Fibroblast of skin of abdomen (primary cell): ENCODE measurements at places on chromosomes 12 and 14.

GRCh38 chr14:93898081-93898611, 29.0 kb upstream of the FAM181A start:
- DNase-seq = no peak

- no peak for DNase-seq
Measured at GRCh38 chr12:119369907-119370546, 35.5 kb downstream of the CCDC60 start.

DNA sequence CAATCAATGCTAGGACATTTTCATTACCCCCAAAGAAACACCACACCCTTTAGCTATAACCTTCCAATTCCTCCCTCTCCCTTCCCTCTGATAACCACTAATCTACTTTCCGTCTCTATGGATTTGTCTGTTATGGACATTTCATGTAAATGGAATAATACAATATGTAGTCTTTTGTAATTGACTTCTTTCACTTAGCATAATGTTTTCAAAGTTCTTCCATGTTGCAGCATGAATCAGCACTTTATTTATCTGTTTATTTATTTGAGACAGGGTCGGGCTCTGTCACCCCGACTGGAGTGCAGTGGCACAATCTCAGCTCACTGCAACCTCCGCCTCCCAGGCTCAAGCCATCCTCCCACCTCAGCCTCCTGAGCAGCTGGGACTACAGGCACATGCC, 1.2 kb upstream of the RBM19 start:
- DNase-seq = no peak

GRCh38 chr12:54723379-54724256, 75.5 kb upstream of the DCD start:
- peak; percentile 5 for DNase-seq

DNA sequence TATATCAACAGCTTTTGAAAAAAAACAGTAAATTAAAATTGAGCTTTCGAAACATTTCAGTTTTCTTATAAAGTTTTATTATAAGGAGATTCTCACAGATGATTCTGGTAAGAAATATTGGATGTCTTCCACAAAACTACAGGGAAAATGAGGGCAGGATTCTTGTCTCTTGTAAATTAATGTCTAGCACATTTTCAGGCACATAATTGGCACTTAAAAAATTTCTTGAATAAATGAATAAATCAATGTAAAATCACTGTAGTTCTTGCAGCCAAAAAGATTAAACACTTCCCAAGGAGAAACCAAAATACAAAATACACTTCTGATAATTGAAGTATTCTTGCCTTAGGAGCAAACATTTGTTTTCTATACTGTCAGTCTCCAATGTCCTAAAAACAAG, 164.4 kb downstream of the NELL2 start:
- no peak for DNase-seq

DNA sequence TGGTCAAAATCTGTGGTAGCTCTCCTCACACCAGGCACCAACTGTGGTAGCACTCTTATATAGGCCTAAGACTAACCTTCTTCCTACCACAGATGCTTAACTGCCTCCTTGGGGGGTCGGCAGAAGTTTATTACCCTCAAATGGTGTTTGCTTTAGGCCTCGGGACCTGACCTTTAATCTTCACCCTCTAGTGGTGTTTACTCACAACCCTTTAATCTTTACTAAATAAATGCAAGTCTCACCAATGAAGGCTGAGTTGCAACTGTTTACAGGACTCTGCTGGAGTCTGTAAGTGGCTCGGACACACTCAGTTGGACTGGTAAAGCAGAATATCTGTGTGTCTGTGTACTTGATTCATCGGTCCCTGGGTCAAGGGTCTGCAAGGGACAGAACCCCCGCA, 29.4 kb downstream of the CCER1 start:
- DNase-seq = no peak

DNA sequence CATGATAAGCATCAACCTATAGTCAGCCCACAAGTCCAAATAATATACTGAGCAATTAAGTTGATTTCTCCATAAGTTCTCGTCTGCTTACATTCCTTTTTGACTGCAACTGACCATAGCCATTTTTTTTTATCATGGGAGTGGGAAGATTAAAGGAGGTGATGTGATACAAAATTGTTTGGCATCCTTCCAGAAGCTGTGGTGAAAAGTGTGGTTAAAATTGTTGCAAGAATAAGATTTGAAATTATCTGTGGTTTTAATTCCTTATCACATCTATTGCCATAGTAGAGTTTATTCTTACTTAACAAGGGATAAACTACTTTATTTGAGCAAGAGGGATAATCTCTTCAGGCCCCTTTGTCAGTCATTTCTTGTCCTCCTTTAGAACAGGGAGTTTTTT, 50.7 kb downstream of the LIN52 start:
- peak; percentile 62 for DNase-seq

GRCh38 chr12:93050026-93050747, 121.1 kb upstream of the EEA1 start:
- DNase-seq = peak; percentile 77

DNA sequence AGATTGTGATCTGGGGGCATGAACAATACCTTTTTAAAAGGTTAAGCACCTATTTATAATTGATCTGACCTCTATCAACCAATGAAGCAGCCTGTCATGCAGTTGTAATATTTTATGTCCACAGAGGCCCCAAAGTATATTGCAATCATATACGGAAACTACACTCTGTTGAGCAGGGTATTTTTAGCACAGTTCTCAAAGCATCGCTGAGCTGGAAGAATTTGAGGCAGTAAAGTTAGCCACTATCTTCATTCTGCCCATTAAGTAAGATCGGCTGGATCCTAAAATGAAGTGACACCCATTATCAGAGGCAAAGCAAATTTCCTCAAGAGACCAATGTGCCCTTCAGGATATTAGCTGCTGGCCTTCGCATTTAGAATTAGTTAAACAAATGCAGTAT, 47.7 kb upstream of the GRIP1 start:
- no peak for DNase-seq

GRCh38 chr12:22340143-22340542, 5.6 kb upstream of the ST8SIA1 start:
- no peak for DNase-seq

DNA sequence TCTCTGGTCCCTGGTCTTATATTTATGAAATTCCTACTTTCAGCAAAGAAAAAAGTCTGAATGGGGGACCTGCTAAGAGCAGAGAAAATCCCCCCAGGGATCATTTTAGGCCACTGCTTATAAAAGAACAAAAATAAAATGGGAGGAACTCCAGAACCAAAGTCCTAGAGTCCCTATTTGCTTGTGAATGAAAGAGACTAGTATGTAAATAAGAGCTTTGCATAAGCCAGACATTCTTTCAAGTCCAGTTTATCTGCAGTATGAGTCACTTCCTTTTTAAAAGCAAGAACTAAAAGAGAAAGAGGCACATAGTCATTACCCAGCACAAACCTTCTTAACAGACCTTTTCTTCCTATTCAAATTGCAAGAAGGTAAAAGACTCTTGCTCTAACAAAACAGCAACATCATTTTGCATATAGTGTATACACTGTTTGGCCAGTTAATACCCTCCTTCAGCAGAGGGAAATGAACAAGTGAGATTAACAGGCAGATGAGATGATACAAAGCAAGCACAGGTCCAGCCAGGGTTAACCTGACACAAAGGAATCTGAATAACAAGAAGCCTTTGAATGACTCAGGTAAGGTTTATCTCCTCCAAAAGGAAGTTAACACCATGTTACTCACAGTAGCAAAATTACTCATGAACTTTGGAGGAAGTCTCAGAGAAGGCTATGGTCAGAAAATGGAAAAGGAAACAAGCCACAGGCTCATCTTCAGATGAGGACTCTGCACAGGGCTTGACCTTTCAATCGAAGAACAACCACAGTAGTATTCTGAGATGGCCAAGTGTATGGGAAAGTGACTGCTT, 87.3 kb downstream of the PHLDA1 start:
- DNase-seq = peak; percentile 84
